ENCODE measurements at places on chromosomes 12 and 14.

DNA sequence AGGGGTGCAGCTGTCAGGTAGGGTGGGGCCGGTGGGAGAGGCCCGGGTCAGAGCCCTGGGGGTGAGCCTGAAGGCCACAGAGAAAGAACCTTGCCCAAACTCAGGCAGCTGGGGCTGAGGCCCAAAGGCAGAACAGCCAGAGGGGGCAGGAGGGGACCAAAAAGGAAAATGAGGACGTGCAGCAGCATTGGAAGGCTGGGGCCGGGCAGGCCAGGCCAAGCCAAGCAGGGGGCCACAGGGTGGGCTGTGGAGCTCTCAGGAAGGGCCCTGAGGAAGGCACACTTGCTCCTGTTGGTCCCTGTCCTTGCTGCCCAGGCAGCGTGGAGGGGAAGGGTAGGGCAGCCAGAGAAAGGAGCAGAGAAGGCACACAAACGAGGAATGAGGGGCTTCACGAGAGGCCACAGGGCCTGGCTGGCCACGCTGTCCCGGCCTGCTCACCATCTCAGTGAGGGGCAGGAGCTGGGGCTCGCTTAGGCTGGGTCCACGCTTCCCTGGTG, 10.5 kb downstream of the MMP14 start:
- no peak for DNase-seq

DNA sequence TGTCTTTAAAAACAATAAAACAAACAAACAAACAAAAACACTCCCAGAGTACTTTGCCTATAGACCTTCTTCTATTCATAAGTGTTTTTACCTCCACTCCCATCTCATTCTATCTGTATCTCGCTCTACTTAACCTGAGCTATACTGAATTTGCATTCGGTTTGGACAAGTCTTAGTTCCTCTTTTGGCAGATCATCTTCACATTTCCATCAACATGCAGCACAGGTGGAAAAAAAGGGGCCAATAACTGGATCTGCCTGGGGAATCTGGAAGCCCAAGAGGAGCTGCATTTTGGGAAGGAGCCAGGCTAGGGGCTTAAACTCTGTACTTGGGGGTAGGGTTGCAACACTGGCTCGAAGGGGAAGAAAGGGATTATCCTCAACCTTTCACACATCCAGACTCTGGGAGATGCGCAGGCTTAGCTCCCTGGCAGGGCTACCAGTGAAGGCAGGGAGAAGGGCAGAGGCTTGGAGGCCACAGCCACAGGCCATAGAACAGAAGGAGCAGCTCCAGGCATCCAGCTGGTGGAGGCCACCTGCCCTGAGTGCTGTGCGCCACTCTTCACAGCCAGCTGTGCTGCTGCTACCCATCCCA, 4.1 kb downstream of the NINJ2 start:
- no peak for DNase-seq

DNA sequence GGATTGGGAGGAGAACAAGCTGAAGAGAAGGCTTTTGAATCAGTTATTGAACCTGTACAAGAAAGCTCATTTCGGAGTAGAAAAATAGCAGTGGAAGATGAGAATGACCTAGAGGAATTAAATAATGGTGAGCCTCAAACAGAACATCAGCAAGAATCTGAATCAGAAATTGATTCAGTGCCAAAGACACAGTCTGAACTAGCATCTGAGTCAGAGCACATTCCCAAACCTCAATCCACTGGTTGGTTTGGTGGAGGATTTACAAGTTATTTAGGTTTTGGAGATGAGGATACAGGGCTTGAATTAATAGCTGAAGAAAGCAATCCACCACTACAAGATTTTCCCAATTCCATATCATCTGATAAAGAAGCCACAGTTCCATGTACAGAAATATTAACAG, 13.5 kb downstream of the MIA2 start:
- DNase-seq: no peak

DNA sequence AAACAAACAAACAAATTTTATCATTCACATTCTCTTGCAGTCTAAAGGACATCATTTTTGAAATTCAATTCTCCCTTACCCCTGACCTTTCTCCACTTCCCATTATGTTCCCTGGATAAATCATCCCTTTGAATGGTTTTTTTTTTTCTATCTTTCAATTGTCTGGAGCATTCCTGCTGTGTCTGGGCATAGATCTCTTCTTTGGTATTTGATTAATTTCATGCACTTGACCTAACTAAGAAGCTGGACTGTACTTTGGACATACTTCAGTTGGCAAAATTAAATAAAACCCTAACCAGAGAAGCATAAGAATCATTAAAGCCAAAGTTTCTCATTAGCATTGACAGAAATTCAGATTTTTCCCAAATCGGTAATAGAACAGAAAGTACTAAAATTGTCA, 163.6 kb upstream of the BMP4 start:
- DNase-seq: no peak

DNA sequence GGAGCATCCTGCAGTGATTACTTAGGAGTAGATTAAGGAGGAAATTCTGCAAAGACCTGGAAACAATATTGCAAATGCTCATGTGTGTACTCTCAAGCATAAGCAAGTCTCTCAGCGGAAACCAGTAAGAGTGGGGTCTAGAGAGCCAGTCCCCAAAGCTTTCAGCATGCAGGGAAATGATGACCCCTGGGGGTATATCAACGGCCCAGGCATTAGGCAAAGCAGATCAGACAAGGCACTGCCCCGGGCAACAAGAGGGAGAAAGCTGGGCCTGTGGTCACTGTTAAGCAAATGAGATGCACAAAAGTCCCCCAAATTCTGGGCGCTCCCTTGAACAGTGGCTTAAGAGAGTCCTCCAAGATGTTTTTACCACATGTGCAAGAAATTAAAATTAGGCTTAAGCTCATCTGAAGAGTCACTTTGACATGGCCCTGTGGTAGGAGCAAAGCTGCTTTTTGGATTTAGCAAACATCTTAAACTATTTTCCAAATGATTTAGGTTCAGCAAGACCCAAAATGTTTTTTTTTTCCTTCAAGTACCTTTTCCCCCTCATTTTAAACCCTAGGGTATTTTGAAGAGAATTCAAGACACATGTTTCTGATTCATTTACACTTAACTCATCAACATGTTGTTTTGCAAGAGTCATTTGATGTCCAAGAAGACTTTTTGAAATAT, 457.1 kb upstream of the TBX3 start:
- DNase-seq: no peak

GRCh38 chr12:55718624-55719275, 1.4 kb upstream of the RDH5 start:
- no peak for DNase-seq

DNA sequence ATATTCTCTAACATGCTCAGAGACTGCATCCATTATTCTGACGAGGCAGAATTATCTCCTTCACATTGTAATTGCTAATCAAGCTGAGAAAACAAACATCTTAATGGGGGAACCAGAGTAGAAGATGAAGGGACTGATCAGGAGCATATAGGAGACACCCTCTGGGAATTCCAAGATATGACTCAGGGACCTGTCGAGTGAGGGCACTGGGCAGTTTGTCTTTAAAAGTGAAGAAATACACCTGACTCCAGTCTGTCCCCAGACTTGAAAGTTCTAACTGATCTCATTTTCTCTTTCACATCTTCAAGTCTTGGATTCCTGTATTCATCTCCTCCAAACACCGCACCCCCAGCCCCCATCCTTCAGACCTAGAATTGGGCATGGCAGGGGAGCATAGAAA, 226.9 kb upstream of the PLXNC1 start:
- DNase-seq: no peak

DNA sequence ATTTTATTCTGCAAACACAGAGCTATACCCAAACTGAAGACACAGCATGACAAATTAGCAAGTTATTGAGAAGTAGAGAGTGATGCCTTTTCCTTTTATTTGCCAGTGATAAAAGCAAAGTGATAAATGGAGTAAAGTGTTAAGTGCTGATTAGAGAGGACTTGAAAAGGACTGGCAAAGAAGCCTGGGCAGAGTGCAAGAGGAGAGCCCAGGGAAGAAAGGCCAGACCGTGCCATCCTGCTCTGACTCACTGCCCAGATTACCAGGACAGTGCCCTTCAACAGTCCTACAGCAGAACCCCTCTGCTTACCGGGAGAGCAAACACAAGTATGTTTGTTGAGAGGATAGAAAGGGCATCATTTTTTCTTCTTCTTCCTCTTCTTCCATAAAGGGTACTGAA, 106.5 kb downstream of the ETV6 start:
- DNase-seq: no peak

GRCh38 chr14:65258391-65258790, 154.1 kb upstream of the FUT8 start:
- DNase-seq: no peak

DNA sequence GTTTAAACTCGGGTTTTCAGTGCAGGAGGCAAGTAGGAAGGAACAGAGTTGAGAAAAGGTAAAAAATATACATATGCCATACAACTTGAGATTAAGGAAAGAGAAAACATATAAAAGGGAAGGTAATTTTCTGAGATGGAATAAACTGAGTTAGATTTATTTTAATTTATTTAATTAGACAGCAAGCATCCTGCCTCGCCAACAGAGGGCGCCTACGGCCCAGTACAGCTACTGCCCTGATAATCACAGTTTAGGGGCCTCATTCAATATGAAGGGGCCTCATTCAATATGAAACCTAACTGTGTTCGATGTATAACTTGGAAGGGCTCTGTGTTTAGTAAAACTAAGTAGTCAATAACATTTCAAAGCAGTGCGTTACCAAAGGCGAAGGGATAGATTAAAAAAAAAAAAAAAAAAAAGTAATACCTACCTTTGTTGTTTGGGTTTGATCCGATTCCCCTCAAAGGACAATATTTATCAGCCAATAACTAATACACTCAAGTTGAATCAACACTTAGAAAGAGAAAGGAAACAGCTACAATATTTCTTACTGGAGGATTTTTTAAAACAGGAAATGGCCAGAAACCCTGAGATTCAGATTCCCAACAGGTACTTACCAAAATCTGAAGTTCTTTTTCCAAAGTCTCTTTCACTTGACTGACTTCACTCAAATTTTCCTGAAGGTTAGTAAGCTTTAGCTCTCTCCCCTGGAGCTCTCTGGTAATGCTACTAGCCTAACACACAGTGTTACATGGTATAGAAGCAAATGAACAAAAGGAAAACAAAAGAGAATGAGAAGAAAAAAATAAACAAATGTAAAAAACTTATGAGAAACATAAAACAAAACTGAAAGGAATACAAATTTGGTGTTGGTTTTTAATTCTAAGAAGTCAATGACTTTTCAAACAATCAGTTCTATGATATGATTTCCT, 70.0 kb upstream of the VPS33A start:
- peak; percentile 20 for DNase-seq

GRCh38 chr14:100304825-100305323, 1.4 kb downstream of the SLC25A29 start:
- DNase-seq: no peak

GRCh38 chr14:99545586-99545985, 58.4 kb downstream of the CCDC85C start:
- DNase-seq: no peak

- DNase-seq: no peak
These were observed 3.5 kb upstream of the SENP1 start for GRCh38 chr12:48109424-48109823.

GRCh38 chr12:77924703-77925102, 94.0 kb downstream of the NAV3 start:
- no peak for DNase-seq

- DNase-seq: no peak
These were observed 3.4 kb downstream of the B4GALNT3 start for GRCh38 chr12:462936-463705.

DNA sequence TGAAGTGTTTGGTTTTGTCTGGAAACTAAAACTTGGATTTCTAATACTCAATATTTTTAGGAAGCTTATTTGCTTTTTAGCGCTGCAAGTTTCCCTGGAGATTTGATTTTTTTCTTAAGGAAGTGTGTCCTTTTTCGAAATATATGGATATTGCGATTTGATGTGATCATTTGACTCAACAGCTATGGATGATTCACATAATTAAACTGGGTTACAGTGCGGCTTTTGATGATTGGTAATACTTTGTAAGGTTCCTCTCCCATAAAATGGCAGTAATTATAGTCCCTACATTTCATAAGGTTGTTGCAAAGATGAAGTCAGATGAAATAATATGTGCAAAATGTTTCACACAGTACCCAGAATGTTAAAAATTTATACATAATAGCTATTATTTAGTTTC, 13.1 kb downstream of the LDHB start:
- no peak for DNase-seq

DNA sequence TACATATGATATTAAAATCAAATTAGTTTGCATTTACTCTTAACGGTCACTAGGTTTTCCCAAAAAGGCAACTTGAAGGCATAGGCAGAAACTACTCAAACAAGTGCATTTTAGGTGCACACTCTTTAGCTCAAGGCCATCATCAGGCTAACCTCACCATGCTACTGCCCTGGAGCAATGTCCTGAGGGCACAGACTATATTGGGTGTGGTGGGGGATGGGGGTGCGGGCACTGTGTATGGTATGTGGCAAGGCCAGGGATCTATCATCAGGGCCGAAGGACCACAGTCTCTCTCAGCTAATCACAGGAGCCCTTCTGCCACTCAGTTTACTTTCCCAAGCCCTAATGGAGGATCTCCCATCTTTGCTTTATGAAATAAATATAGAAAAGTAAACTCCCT, 51.9 kb downstream of the SH2B3 start:
- no peak for DNase-seq

DNA sequence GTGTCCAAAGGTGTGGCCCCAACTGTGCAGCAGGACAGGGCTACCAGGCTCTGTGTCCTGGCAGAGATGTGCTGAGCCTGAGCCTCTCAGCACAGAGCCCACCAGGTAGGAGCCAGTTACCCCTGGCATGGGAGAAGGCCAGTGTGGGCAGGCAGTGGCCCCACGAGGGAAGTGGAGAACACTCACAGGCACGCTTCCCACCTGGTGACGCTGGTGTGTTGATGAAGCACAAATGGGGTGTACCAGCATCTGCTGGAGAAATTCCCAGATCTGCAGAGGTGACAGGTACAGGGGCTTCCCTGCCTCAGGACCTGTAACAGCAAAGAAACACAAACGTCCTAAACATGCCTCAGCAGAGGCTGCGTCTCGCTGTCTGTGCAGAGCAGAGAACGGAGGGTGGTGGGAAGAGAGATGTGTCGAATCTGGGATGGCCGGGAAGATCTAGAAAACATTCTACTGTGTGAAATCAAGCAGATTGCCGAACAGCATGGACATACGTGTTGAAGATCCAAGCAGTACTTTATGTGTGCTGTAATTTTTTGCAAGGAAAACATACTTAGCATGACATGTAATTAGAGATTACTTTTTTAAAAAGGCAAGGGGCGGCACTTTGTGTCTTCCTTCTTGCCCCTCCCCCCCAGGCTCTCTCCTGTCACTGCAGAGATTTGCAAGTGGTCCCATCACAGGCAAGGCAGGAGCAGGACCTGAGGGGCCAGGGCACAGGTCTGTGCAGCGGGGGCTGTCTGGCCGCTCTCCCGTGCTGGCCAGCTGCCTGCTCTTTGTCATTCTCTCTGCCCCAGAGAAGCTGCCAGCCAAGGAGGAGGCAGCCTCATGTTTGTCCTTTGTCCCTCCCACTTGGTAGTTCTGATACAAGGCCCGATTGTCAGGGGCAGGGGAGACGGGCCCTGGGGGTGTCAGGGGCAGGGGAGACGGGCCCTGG, 17.3 kb downstream of the HIP1R start:
- no peak for DNase-seq

- no peak for DNase-seq
These were observed 53.4 kb upstream of the DIO2 start for GRCh38 chr14:80264702-80265101.

GRCh38 chr12:26817183-26817591, 15.8 kb downstream of the ITPR2 start:
- DNase-seq: no peak

Measured in stimulated activated CD8-positive, alpha-beta memory T cell treated with anti-CD3 and anti-CD28 coated beads, Interleukin-7, amount 100 ng/mL, for 4 hours (primary cell).